Naive thymus-derived CD4-positive, alpha-beta T cell (primary cell): ENCODE measurements at places on chromosomes 5 and 9. TPM values are rescaled to one million over a fixed set of nuclear protein-coding genes. Genes with fewer than 3 reads are reported as not detected.

Gene IL33
- not detected for total RNA-seq

Gene SPINK6
- total RNA-seq, result not detected

Gene SLCO4C1
- 0.43 and 0.56 TPM in 2 replicates for total RNA-seq

Gene NUTM2G
- total RNA-seq, result not detected

Gene PCDHB2
- 0.97 TPM for total RNA-seq

Gene MIER3
- 21.1 TPM for total RNA-seq

Gene MLANA
- total RNA-seq, result not detected

Gene PHF24
- not detected for total RNA-seq

GRCh38 chr9:96877269-96877668, 23.0 kb upstream of the ZNF782 start:
- no peak overlapping the region for H3K27ac ChIP-seq
- peaks cover 12% of the 10 kb centered on the region for H3K27me3 ChIP-seq
- no peaks in the 10 kb centered on the region for H3K36me3 ChIP-seq
- H3K4me3 ChIP-seq, result no peak overlapping the region
- H3K4me1 ChIP-seq, result peaks cover 9% of the 10 kb centered on the region
- DNase-seq, result no peak

DNA sequence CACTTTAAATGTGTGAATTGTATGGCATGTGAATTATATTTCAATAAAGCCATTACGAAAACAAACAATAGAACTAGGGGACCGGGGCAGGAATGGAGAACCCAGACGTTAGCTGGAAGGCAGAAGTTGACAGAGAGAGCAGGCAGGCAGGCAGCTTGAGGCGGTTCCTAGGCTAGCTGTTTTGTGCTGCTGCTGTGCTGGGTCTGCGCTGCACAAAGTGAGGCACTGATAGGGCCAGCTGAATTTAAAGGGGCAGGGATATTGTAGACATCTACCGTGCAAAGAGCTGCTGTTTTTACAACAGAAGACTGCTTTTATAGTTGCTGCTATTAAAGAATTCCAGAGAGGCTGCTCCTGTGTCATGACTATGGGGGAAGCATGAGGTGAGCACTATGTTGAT, 21.6 kb upstream of the MIER3 start:
- no peaks in the 10 kb centered on the region for H3K4me1 ChIP-seq
- no peaks in the 10 kb centered on the region for H3K27me3 ChIP-seq
- H3K4me3 ChIP-seq, result no peak overlapping the region
- DNase-seq, result no peak

- no peaks in the 10 kb centered on the region for H3K36me3 ChIP-seq
- no peaks in the 10 kb centered on the region for H3K27me3 ChIP-seq
- no peak overlapping the region for H3K27ac ChIP-seq
- DNase-seq, result no peak
- no peaks in the 10 kb centered on the region for H3K4me1 ChIP-seq
Observed at GRCh38 chr9:22105005-22105722, 96.1 kb upstream of the CDKN2B start.

DNA sequence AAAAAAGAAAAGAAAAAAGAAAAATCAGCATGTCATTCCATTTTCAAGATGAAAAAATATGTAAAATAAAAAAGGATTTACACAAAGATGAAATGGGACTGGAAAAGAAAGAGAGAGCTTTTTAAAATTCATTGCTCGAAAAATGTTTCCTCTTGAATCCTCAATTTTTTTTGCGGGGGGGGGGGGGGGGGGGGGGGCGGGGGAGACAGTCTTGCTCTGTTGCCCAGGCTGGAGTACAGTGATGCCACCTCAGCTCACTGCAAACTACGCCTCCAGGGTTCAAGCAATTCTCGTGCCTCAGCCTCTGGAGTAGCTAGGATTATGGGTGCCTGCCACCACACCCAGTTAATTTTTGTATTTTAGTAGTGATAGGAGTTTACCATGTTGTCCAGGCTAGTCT, 16.5 kb downstream of the PFDN1 start:
- DNase-seq, result no peak
- no peak overlapping the region for H3K27ac ChIP-seq
- no peaks in the 10 kb centered on the region for H3K27me3 ChIP-seq

DNA sequence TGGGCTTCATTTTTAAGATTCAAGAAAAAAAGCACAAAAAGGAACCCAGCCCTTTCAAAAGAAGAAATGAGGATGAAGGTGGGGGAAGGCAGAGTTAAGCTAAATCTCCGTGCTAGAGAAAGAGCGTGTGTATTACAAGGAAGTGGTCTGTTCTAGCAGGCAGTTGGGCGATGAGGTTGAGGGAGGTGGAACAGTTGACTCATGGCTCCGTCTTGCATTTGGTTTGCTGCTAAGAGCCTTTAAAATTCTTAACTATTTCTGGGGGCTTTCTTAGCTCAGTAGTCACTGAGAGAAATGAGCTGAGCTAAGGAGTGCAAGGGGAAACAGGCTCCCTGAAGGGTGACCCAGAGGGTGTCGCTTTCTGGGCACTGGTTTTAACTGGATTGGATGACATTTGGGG, 117.4 kb downstream of the GCNT1 start:
- H3K4me3 ChIP-seq, result no peak overlapping the region
- no peaks in the 10 kb centered on the region for H3K36me3 ChIP-seq
- H3K4me1 ChIP-seq, result no peaks in the 10 kb centered on the region
- H3K27me3 ChIP-seq, result no peaks in the 10 kb centered on the region

DNA sequence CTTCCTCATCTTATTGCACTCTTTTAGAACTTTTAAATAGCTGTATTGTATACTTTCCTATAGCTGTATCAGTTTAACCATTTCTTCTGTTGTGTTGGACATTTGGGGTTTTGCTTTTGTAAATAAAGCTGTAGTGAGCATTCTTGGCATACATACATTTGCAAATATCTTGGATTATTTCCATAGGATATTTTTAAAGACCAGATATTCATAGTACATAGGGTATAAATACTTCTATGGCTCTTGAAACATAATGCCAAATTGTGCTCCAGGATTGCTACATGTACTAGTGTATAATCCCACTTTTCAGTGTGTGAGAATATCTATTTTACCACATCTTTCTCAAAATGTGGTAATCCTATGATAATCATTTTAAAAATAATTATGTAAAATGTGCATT, 51.2 kb downstream of the SCAMP1 start:
- H3K27me3 ChIP-seq, result no peaks in the 10 kb centered on the region
- H3K27ac ChIP-seq, result no peak overlapping the region
- no peak for DNase-seq
- H3K4me3 ChIP-seq, result no peak overlapping the region

DNA sequence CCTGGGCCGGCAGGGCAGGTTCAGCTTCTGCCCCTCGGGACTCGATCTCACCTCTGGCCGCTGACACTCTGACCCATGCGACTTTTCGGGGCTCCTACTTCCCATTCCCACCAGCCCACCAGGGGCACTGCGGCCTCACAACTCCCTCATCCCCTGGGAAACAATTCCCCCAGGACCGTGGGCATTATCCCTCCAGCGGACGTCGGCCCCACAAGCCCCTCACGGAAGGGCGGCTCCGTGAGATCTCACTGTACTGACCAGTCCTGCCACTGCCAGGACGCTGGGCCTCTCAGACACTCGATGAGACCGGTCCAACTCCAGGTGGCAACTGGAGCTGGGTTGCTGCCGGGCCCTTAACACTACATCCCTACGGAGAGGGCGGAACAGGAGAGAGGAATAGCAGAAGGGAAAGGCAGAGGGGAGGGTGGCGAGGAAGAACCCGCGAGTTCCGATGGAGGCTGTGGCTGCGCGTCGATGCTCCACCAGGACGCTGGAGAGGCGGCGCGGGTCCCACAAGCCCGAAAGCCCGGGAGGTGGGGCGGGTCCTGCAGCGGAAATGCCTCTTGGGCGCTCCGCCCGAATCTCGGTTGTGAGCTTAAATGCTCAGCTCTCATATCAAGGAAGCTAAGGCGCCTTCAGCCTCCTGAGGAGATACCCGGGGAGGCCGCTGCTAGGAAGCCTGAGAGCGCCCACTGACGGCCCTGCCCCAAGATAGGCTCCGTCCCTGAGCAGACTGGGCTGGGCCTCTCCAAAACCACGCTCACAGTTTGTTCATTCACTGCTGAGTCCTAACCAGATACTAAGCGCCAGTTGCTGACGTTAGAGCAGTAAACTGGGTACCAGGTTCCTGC, 36.3 kb downstream of the VCP start:
- no peak for DNase-seq
- H3K27me3 ChIP-seq, result no peaks in the 10 kb centered on the region
- peak overlapping the region; percentile 33 for H3K4me3 ChIP-seq
- peak overlapping the region; percentile 16 for H3K27ac ChIP-seq

DNA sequence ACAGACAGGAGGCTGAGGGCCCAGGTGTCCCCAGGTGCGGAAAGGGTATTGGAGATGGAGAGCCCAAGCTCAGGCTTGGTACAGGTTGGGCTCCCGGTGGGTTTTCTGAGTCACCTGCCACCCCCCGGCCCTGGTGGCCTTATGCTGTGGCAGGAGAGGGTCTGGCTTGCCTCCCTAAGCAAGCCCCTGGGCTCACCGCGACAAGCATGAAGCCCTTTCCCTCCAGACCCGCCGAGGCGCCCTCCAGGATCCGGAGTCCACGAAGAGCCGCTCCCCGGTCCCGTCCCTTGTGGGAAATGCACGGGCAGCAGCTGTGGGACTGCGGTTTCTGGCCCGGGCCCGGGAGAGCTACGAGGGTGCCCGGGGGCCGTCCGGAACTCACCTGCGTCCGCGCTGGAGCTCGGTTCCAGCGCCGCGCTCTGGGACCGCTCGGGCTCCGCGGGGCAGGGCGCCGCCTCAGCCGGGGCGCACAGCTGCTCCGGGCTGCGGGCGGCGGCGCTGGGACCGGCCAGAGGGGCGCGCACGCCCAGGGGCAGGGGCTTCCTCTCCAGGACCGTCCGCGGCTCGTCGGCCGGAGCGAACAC, 757 bp downstream of the SAPCD2 start:
- no peak for DNase-seq
- H3K27ac ChIP-seq, result no peak overlapping the region

DNA sequence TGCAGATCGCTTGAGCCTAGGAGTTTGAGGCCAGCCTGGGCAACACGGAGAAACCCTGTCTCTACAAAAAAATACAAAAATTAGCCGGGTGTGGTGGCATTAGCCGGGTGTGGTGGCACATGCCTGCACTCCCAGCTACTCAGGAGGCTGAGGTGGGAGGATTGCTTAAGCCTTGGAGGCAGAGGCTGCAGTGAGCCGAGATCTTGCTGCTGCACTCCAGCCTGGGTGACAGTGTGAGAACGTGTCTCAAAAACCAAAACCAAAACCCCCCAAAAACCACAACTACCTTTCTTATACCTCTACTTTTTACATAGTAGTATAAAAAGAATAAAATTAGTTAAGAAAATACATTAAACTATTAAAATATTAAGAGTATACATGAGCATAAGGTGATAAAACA, 121.2 kb downstream of the RAPGEF6 start:
- H3K4me3 ChIP-seq, result no peak overlapping the region
- peaks cover 4% of the 10 kb centered on the region for H3K36me3 ChIP-seq
- peaks cover 28% of the 10 kb centered on the region for H3K4me1 ChIP-seq
- H3K27me3 ChIP-seq, result no peaks in the 10 kb centered on the region
- DNase-seq, result no peak
- H3K27ac ChIP-seq, result peak overlapping the region; percentile 56

GRCh38 chr9:93126151-93126781, 7.8 kb downstream of the NINJ1 start:
- H3K4me3 ChIP-seq, result peak overlapping the region; percentile 30
- peaks cover 17% of the 10 kb centered on the region for H3K4me1 ChIP-seq
- DNase-seq, result peak; percentile 31
- H3K36me3 ChIP-seq, result peaks cover 13% of the 10 kb centered on the region
- no peaks in the 10 kb centered on the region for H3K27me3 ChIP-seq

DNA sequence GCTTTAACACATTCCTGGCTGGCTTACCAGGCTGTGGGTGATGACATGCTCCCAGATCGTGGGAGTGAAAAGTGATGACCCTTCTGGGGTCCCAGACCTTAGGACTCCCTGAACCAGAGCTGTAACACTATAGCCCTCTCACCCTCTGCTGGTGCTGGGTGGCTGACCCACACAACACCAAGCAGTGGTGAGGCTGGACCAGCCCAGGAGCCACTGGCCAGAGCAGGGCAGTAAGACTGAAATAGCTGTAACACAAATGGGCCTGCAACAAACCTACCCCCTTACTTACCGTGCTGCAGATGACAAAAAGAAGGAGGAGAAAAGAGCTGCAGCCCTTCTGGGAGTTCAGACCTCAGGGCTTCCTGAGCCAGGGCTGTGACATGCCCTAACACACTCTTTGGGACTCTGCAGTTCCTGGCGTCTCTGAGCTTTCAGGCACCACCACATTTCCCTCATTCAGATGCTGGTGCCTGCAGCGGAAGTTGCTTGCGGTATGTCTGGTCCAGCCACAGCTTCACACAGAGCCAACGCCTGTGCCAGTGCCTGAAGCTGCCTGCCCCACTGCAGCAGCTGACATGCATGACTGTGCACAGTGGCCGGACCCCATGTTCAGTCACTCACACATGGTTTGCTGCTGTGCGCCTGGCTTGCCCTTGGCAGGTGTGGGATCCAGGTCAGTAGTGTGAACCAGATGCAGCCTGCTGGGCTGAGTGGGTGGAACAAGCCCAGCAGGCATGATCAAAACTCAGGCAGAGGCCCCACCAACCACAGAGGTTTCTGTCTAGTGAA, 1247.4 kb downstream of the EFNA5 start:
- H3K27me3 ChIP-seq, result no peaks in the 10 kb centered on the region
- H3K4me3 ChIP-seq, result no peak overlapping the region
- no peaks in the 10 kb centered on the region for H3K4me1 ChIP-seq
- no peak overlapping the region for H3K27ac ChIP-seq
- no peak for DNase-seq

DNA sequence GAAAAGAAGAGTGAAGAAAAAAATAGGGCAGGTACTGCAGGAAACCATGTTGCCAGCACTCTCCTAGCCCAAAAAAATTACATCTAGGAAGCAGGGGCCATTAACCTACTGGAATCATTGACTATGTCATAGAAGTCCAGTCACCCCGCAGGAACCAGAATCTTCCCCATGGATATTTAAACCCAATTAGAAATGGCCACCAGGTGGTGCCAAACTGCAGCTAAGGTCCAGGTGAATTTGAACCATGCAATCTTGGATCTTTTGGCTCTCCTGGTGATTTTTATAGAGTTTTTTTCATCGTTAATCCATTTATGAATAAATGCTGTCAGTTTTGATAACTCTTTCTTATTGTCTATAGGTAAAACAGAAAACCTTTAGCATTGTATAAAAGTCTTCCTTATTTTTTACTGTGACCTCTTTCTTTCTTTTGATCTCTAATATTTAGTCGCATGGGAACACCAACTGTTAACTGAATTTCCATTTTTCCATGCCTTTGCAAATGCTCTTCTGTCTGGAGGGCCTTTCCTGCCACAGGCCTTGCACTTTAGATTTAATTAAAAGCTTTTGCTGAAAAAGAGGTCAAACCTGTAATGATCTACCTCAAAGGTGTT, 147.5 kb upstream of the FGF10 start:
- H3K36me3 ChIP-seq, result no peaks in the 10 kb centered on the region
- no peak overlapping the region for H3K4me3 ChIP-seq
- H3K27me3 ChIP-seq, result no peaks in the 10 kb centered on the region
